Fibroblast of the aortic adventitia (primary cell): ENCODE measurements at places on chromosomes 2 and 18.

DNA sequence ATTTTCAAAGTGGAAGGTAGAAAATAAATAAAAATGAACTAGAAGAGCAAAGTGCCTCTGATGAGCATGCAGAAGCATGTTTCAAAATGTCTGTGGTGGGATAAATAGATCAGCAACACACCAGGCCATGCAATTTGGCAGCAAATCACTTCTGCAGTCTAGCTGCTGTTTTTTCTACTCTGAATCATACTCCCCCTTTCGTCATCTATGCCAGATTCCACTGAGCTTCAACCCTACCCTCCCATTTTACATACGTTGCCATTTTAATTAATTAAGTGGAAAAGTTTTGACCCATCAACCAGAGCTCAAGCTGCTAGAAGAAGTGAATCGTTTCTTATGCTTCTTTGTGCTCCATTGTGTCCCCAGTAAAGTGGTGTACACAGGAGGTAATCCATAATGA lies 79.3 kb downstream of the NRXN1 start:
- DNase-seq: peak; percentile 82

DNA sequence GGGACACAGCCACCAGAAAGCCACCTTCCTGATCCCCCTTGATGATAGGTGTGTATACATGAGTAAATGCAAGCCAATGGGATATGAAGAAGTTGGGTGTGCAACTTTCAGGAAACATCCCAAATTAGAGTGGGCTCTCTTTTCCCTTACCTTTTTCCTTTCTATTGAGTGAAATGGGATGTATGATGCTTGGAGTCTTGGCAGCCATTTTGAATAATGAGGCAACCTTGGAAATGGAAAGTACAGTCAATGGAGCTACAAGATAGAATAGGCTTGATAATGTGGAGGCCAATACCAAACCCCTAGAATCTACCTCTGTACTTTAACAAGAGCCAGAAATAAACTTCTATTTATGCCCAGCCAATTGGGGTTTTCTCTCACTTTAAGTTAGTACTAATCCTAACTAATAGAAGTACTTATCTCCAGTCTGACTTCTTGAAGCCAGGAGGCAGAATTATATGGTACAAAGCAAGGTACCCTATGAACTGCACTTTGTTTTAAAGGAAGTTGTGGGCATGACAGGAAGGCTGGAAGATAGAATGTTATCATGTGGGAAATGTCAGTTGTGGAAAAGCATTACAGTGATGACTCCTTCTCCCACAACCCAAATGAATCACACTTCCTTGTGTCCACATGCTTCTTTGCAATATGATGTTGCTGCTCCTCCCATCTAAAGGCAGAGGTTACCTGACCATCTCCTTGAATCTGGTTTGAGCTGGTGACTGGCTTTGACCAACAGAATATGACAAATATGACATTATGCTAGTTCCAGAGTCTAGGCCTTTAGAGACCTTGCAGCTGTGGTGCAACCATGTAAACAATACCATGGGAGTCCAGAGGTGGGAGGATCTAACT lies 12.9 kb upstream of the NABP1 start:
- peak; percentile 50 for DNase-seq

DNA sequence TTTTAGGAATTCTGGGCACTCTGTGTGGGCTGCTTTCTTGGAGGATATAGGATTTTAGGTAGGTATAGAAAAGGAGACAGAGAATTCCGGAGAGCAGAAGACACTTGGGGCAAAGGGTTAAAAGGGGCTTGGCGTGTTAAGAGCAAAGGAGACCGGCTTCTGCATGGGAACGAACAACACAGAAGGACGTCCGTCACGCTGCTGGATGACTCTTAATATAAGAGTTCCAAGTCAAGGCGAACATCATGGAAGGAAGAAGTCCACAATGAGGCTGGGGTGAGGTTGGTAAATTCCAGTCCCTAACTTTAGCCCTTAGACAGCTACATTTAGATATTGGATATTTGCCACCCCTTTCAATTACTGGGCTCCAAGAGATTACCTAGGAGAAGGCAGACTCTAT lies 15.9 kb upstream of the SLC20A1 start:
- DNase-seq: no peak

- DNase-seq: no peak
Observed at GRCh38 chr18:60112369-60112768, 212.6 kb downstream of the PMAIP1 start.

GRCh38 chr2:18552351-18553077 lies 7.9 kb downstream of the RDH14 start:
- peak; percentile 45 for DNase-seq

GRCh38 chr2:120481446-120482194 lies 135.7 kb downstream of the INHBB start:
- DNase-seq: no peak

DNA sequence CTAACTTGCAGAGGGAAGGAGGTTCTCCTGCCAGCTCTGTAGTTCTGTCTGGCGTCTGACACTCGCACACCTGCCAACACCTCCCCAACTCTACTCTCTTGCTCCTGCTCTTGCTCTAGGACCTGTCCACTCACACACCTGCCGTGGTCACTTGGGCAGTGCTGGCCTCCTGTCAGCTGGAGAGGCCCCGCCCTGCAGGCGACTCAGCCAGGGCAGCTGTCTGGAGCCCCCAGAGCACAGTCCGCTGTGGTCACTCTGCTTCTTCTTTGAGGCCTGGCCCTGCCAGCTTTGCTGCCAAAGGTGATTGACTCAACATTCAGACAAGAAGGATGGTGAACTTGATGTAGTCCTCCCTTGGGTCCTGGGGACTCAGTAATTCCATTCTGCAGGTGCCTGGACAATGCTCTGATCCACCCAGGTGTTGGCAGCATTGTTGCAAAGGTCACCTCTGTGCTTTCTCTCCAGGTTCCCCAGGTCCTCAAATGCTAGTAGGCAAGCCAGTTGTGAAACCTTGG lies 18.7 kb downstream of the TPO start:
- no peak for DNase-seq
